ENCODE measurements at places on chromosomes 3 and 15.

DNA sequence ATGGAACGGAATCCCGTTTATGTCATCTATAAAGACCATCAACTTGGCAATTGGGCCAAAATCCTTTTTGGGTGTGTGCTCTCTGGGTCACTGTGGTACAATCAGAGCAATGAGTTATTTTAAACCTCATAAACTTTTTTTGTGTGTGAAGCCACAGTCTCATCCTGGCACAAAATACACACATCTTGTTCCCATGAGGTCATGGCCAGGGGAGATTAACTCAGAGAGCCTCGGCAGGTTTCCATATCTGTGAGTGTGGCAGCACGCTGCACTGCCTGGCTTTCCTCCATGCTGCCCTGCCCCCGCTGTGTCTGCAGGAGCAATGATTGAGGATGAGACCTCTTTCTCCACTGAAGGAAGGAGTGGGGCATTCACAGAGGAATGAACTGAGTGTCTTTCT is 54.0 kb upstream of the DLG1 start:
- peak; percentile 87 for DNase-seq

- no peak for DNase-seq
Observed at GRCh38 chr3:184350618-184351017, 10.8 kb downstream of the CLCN2 start.

- no peak for DNase-seq
Observed at GRCh38 chr15:55110446-55110845, 86.3 kb downstream of the RSL24D1 start.

DNA sequence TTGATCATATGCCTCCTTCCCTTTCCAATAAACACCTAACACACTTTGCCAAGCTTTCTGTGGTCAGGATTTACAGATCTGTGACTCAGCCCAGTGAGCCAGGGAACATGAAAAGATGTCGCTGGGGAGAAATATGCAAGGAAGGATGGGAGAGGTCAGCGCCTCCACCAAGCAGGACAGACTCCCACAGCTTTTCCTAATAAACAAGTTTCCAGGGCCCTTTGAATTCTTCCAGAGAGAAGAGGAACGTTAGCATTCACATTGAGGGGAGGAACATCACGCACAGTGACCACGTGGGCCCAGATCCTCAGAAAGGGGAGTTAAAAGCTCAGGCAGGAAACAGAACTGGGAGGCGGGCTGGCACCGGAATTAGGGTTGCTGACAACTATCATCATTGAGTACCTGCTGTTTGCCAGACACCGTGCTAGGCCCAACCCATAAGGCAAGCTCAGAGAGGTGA is 33.3 kb upstream of the MRPS22 start:
- peak; percentile 98 for DNase-seq

- DNase-seq: no peak
Observed at GRCh38 chr3:191792580-191792979, 331.6 kb downstream of the PYDC2 start.

- DNase-seq: no peak
Observed at GRCh38 chr3:119356646-119357045, 62.5 kb downstream of the ARHGAP31 start.
